ENCODE measurements at places on chromosomes 1 and 21.

DNA sequence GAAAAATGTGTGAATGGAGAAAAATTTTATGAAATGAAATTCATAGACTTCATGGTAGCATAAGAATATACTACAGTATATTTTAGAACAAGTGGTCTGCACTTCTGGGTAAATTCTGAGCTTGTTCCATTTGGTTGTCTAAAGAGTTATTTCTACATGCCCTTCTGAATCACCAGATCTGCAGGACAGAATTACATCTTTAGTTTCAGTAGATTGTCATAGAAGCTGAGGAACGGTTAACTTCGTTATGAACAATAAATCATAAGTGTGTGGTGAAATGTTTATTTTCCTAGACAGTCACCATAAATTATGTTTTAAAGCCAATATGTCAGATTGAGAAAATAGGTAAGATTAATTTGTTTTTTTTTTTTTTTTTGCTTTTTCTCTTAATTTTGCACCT, 30.9 kb downstream of the CHRM3 start:
- no peak for DNase-seq

- DNase-seq: no peak
Measured at GRCh38 chr1:175132436-175132835, 60.1 kb downstream of the KIAA0040 start.

DNA sequence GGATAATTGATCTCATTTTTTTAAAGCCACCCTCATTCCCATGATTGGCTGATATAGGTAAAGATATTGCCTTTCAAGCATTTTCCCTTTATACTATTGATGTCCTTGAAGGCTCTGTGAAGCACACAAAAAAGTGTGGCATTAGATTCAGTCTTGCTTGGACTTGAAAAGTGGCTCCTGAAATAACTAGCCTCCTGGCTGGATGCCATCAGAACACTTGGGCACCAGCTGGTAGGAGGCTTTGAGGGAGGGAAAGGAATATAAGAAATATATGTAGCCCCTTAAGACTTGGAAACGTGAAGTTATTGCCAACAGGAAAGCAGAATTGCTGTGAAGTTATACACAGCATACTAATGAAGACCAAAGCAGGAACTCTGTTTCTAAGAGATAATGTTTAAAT, 14.1 kb downstream of the MTR start:
- DNase-seq: no peak

DNA sequence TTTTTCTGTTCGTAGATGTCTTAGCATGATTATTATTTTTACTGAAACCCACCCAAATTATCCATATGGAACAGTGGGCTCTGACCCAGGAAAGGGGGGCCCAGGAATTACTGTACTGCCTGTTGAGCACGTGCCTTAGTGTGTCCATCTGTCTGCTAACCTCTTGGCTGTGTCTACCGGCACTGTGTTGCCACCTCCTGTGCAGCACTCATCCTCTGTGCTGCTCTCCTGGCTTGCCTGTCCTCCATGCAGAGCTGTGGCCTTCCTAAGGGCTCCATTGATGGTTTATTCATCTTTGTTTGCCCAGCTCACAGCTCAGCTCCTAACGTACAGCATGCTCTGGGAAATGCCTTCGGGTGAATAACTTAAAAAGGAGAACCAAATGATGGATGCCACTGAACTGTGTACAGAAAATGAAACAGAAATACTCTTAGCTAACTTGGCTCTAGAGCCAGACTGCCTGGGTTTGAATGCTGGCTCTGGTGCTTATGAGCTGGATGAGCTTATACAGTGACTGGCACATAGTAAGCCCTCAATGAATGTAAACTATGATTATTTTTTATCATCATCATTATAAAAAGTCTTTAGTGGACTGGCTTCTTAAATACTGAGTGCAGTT, 11.4 kb upstream of the RPTN start:
- DNase-seq: no peak

DNA sequence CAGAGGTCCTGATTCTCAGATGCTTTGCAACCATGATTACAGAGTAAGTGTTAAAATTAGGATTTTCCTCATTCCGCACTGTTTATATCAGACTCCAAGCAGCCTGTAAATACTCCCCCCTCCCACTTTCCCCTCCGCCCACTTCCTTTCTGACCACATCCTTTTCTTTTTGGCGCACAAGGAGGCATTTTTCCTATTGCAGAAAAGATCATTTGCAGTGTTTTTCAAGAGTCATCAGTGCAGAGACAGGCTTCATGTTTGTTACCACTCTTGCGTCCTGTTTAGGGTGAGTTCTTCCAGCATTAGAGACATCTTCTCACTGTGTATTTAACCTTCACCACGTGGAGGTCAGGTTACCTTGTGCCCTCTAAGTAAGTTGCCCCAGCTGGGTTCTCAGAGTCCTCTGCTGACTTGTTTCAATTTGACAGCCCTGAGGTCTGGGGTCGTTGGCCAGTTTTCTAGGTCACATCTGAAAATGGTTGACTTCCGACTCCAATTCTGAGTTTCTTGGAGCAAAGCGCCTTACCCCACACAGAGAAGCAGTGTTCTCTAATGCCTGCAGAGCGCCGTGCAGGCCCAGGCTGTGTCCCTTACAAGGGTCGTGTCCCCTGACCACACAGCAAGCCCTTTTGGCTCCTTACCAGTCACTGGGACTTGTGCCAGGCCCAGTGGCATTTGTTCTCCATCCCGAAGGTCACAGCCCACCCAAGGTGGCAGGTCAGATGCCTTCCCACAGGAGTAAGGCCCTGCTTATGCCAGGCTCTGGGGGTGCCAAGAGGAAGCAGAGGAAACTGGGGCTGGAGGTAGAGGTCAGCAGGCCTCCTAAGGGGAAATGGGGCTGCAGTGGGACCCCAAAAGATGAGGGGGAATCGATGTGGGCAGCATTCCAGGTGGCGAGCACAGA, 85.6 kb downstream of the FAM78B start:
- DNase-seq: no peak

DNA sequence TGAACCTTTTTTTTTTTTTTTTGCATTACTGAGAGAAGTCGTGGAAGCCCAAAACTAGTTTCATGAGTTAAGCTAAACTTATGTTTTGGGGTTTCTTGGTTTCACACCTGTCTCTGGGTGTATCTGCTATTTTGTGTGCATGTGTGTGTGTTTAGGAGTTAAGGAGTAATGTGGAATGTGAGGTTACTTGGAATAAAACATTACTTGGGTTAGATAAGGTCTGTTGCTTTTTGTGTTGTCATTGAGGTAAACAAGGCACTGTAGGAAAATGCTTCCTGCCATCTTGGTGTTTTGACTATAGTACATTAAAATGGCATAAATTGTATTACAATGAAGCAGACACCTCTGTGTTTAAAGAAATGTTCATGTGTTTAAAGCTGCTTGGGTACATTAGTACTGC, 2.9 kb downstream of the TENT5C start:
- DNase-seq: no peak

DNA sequence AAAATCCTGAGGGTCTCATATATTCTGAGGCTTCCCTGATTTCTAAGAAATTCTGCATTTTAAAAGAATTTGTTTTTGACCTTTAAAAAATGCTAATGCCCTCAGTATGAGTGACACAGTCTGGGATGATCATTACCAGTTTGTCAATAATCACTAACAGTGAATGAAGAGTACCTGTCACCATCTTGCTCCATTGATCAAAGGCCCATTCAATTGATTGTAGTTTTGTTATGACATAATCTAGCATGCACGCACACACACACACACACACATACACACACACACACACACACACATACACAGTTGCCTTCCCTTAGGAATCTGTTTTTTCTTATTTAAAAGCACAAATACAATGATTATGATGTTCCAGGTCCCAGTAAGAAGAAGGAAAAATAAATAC, 250.4 kb downstream of the NFIA start:
- no peak for DNase-seq

- no peak for DNase-seq
Measured at GRCh38 chr1:40034869-40035268, 5.7 kb upstream of the CAP1 start.

GRCh38 chr1:17128361-17128760, 9.1 kb upstream of the PADI2 start:
- no peak for DNase-seq

DNA sequence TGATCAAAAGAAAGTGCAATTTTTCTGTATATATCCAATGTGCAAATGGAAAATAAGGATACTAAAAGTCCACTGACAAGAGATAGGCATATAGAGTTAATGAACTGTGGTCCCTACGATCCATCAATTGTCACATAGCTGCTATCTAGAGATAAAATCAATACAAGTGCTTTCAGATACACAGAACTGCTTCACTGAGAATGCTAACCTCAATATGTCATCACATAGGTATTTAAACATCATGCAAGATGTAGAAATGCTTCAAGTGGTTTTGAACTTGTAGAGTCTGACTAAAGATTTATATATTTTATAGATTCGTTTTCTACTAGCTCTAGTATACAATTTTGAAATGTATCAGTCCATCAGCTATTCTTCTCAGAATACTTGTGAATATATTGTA, 1604.7 kb downstream of the PLA2G4A start:
- DNase-seq: no peak

DNA sequence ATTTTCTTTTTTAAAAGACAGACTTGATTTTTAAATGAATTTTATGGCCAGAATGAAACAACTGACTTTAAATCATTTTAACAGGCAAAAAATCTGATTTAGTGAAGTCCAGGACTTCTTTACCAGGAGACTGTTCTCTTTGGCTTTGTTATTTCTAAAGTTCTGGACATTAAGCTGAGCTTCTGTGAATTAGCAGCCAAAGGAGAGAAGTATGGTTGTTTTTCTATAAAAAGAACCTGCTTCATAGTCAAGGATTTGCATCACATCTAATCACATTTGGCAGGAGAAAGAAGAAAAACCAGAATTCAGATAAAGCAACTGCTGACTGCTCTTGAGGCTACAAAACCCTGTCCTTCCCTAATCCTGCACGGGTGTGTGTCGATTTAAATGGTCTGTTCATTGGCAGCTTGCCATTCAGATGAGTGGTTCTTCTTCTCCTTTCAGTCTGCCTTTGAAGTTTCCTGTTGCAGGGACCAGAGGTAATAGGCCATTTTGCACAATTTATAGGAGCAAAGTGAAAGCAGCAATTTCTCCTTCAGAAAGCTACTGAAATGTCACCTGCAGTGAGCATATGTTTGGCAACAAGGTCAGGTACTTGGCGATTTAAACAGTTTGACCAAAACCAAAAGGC, 215.4 kb downstream of the OLFM3 start:
- DNase-seq: no peak

- DNase-seq: no peak
Measured at GRCh38 chr1:246595146-246595545, 28.9 kb downstream of the CNST start.

DNA sequence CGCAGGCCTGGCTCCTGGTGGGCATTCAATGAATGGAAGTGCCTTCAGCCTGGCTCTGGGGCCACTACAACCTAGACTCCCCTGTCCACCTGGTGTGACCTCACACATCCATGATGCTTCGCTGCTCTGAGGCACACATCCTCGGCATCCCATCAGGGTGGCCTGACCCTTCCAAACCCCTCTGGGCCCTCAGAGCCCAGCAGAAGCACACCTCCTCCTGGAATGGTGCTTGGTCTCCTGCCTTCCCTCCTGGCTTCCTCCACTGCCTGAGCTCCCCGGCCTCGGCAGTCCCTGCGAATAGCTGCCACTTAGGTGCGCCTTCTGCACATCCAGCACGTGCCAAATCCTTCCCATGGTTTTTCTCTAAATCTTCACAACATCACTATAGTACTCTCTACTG, 133.8 kb downstream of the GLIS1 start:
- no peak for DNase-seq

DNA sequence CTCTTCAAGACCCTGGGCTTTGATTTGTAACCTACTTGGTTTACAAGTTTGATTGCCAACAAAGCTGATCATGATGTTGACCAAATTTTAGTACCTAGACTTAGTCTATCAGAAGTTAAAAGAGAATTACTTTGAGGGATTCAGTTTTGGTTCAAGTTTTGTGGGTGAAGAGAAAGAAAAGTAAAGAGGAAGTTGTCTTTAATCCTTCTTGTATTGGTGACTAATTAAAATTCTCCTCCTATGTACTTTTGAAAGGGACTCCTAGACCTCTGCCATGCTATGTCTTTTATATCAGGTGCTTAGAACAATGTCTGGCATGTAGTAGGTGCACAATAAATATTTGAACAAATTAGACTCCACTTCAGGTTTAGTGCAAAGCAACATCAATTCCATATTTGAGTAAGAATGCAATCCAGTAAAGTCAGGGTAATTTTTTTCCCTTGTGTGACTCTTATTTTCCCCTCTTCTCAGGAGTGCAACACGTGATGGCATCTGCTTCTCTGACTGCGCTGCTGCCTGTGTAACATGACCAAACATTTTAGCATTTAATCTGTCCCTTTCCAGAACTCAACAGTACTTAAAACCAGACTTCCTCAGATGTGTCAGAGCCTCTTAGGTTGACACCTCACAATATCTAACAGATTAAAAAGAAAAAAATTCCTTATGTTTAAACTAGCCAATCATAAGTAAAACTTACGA, 41.1 kb upstream of the KCNQ4 start:
- no peak for DNase-seq

GRCh38 chr1:8860738-8861516, 17.6 kb downstream of the ENO1 start:
- DNase-seq: no peak

DNA sequence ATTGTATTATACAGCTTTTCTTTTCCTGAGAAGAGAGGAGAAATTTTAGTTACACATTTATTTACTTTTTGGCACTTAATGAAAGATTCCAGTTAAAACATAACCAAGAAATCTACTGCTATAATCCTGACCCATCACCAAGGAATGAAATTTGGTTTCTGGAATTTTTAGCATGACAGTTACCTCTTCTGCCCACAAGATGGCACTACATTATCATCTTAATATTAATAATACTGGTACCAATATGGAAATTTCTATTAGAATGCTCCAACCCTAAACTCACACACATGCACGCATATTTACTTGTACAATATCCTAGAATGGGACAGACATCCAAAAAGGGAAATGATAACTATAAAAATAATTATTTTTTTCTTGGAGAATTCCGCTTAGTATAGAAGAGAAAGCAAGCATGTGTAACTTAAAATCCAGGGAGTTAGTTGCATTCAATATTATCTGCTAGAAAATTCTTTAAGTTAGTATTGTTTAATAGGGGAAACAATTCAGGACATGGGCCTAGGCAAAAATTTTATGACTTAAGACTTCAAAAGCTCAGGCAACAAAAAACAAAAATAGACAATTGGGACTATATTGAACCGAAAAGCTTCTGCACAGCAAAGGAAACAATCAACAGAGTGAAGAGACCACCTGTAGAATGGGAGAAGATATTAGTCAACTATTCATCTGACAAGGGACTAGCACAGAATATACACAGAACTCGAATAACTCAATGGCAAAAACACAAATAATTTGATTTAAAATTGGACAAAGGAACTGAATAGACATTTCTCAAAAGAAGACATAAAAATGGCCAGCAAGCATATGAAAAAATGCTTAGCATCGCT, 37.4 kb downstream of the MAP3K21 start:
- no peak for DNase-seq
